Right atrium auricular region (tissue), 2 donors: ENCODE measurements at places on chromosomes 16 and 17.

DNA sequence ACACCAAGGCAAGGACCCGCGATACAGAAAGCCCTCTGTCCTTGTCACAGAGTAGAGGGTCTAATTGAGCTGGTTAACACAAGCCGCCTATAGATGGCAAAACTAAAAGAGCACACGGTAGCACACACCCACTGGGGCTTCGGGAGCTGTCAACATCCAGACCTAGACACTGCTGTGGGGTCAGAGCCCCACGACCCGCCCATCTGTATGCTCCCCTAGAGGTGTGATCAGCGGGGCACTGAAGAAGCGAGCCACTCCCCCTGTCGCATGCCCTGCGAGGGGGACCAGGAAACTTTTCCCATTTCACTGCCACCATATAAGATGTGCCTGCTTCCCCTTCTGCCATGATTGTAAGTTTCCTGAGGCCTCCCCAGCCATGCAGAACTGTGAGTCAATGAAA lies 1255.8 kb upstream of the CDH8 start:
- DNase-seq, result no peak

- DNase-seq, result no peak
Measured at GRCh38 chr16:81143921-81144471, 47.8 kb upstream of the GCSH start.

DNA sequence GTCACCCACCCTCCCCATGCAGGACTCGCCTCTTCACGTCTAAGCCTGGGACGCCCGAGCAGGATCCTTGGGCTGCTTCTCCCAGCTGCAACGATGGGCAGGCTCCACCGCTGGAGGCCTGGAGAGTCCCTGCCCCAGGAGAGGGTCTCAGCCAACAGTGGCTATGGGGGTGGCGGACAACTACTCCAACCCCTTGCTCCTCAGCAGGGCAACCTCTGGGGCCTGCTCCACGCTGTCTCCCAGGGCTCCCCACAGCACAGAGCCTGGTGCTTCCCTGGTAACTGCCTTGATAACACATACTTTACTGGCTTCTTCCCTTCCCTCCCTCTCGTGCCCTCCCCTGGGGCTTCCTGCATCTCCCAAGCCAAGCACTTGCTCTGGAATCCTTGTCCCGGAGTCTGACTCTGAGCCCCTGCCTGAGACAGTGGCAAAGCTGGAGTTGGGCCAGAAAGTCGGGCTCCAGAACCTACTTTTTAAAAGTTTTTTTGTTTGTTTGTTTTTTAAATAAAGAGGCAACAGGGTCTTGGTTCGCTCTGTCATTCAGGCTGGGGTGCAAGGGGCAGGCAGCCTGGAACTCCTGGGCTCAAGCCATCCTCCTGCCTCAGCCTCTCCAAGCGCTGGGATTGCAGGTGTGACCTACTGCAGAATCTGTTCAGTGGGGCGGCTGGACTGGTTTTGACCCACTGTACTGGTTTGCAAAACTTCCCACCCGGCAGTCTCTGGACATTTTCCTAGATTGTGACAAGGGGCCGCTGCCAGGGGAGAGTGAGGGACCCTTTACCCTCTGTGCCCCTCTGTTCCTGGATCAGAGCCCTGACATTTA lies 99.4 kb downstream of the TNFRSF13B start:
- DNase-seq, result no peak

GRCh38 chr17:77115510-77115909 lies 25.3 kb upstream of the SEC14L1 start:
- DNase-seq, result no peak

DNA sequence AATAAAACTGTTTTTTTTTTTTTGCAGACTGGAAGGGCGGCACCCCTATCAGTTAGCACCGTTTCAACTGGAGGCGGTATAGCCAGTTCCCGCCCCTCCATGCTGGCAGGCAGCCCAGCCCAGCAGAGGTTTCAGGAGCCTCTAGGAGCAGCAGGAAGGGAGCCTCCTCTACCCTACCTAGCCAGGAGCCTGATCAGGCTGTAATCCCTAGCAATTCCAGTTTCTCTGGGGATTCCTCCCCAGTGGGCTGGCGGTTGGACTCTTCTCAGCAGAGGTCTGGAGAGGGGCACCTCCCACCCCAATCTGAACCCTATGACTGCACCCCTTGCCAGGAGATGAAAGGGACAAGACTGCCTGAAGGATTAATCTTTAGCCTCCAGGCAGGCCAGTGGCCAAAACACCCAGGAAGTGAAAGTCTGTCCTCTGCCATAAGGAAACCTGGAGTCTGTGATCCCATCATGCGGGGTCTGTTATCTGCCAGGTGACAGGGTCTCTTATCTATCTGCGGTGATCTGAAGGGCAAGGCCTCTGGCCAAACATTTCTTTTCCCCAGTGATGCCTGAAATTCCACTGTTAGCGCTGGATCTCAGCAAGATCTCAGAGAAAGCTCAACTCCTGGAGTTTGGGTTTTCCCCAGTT lies 4.9 kb upstream of the CDH1 start:
- no peak for DNase-seq

GRCh38 chr16:285146-286055 lies 2.4 kb downstream of the PDIA2 start:
- no peak for DNase-seq

GRCh38 chr16:78842950-78843349 lies 743.5 kb downstream of the WWOX start:
- no peak for DNase-seq

- DNase-seq, result peak; percentile 34
Measured at GRCh38 chr17:58371300-58371950, 19.4 kb upstream of the SUPT4H1 start.

GRCh38 chr16:66873685-66874055 lies 6.6 kb upstream of the PDP2 start:
- no peak for DNase-seq

- no peak for DNase-seq
Measured at GRCh38 chr16:11194913-11195312, 61.1 kb downstream of the SOCS1 start.

DNA sequence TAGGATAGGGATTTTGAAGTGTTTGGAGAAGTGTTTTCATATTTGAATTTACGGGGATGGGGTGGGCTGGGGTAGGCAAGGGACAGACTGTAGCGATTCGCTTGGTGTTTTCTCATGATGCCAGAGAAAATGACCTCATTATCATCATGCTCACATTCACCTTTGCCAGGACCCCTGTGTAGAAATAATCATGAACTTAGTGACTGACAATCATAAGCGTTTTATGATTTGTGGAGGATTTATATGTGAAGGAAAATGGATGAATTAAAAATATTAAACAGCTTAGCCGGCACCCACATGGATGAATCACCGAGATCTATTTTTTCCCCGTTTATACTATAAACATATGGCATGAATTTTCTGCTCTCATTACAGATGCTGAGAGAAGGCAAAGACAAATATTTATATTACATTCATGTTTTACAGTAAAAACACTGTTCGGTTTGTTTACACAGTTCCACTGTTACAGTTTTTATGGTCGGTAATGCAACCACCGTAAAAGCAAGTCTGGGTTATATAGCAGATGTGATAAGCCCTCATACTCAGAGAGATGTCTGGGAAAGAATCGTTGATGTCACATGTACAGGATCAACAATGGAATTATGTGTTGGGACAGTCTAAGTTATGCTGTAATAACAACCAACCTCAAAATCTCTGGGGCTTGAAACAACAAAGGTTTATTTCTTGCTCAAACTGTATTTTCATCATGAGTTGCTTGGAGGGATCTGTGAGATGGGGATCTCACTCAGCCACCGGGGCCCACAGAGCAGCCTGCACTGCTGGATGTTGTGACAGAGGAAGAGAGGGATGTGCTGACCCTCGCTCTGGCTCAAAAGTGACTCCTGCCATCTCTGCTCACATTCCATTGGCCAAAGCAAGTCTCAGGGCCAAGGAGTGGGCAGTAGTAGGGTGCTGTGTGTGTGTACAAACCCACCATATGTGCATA lies 85.1 kb downstream of the WWOX start:
- DNase-seq, result no peak

- peak; percentile 80 for DNase-seq
Measured at GRCh38 chr17:69607162-69607834, 192.8 kb downstream of the MAP2K6 start.

DNA sequence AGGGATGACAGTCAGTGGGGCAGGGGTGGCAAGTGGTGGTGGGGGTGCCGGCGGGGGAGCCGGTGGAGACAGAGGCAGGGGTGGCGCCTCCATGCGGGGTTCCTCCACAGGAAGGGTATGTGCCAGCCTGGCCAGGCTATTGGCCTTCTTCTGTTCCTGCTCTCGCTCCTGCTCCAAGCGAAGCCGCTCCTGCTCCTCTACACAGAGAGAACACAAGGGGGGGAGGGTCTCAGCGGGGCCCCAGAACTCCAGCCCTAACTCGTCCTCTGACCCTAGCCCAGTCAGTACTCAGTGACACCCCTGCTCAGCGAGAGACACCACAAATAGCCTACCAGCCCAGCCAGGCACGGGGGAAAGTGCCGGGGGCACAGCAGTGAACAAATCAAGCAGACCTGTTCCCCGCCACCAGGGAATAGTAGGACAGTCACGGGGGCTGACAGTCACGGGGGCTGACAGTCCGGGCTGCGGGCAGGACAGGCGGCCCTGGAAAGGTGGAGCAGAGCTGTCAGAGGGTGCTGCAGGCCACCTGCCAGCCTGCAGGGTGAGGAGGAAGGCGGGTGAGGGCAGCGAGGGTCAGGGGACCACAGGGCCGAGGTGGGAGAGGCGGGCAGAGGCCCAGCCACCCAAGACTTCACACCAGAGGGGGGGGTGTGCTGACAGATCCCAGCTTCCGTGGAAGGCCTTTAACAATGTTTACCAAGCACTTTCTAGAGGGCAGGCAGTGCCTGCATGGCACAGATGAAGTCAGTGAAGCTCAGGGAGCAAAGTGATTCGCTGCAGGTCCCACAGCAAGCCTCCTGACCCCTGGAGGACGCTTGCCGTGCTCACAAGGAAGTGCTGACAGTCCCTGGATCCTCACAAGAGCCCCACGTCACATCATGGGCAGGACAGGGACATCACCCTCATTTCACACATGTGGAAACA lies 5.3 kb downstream of the MNT start:
- no peak for DNase-seq

GRCh38 chr16:63745456-63745855 lies 1376.4 kb downstream of the CDH11 start:
- no peak for DNase-seq

GRCh38 chr16:84606081-84606875 lies 11.6 kb downstream of the COTL1 start:
- DNase-seq, result no peak

DNA sequence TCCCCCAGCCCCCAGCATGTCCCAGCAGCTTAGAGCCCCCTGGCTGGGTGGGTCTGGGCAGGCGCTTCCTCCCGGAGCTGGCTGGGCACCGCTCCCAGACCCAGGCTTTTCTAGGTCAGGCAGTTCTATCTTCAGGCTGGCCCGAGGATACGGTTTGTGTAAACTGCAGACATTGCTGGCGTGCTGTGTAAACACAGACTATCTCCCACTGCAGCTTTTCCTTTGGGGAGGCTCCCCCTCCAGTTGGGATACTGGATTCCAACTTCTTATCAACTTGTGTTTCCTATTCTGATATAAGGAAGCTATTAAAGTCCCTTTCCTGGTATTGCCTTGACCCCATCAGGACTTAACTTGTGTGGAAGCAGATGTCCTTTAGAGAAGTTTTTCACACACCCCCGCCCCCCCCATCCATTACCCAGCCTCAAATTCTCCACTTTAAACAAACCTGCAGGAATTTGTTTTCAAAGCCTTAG lies 18.3 kb upstream of the GNA13 start:
- DNase-seq, result peak; percentile 74

DNA sequence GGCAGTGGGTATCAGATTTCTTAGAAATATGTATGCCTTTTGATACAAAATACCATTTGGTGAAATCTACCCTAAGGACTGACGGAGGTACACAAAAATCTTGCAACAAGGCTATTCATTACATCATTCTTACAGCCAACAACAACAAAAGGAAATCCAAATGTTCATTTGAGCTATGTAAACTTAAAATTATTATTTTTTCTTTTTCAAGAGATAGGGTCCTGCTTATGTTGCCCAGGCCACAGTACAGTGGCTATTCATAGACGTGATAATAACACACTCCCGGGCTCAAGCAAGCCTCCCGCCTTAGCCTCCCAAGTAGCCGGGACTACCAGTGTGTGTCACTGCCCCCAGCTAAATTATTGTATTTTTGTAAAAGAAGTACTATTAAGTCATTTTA lies 9.0 kb downstream of the SRR start:
- no peak for DNase-seq

DNA sequence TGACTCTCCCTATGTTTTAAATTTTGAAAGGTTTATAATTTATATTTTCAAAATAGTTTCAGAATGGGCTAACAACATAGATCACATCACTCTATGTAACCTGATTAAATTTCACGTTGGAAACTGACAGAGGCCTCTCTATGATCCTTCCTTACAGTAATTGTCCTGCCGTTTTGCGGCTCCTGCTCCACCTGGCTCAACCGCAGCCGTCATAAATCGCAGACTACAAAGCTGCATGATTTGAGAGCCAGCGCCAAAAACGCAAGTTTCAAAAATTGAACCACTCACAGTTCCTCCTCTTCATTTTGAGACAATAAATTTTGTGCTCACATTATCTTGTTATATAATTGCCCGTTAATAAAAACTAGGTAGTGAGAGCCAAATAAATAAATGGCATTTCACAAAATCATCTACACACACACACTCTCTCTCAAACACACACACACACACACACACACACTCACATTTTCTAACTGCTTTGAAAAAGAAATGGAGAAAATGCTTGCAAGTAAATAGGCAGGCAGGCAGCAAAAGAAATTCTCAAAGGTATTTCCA lies 263.1 kb upstream of the PSMD7 start:
- DNase-seq, result no peak

DNA sequence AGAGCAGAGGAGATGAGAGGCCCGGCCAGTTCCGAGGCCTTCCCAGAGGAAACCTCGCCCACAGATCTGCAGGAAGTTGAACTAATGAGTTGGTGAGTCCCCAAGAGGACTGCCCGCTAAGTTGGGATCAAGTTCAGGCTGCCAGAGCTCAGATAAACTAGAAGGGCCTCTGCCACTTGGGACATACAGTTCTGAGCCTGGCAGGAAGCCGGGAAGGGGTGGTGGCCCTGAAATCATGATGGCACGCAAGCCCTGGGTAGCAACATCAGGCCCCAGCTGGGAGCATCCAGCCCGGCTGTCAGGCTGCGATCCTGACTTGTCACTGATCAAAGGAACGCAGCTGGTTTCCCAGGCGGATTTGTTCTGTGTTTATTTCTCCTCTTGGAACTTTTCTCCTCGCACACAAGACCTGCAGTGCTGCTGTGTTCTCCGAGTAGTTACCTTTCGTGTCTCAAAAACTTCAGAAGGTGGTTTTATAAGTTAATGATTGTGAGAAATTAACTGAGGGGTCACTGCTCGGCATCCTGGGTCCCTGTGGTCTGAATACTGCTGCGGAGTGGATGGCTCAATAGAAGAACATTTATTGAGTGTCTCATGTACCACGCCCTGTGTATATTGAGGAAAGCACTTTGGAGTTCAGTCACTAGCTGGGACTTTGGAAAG lies 8.0 kb upstream of the WFDC1 start:
- peak; percentile 59 for DNase-seq

- no peak for DNase-seq
Measured at GRCh38 chr16:56547120-56547948, 17.5 kb upstream of the MT4 start.

DNA sequence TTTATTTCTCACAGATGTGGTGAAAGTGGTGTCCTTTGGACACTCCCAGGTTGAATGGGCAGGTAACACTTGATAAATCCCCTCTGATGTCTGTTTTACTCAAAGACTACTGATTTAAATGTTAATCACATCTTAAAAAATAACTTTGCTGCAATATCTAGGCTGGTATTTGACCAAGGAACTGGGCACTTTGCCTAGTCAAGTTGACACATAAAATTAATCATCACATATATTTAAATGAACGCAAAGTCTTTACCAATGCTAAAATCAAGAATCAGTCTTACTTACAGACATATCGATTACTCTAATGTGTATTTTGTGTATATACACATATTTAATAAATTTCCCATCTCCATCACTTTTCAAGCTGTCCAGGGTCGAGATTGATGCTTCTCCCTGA lies 7.0 kb downstream of the MT2A start:
- no peak for DNase-seq
